ENCODE measurements at places on chromosomes 3 and 15. TPM values are rescaled to one million over a fixed set of nuclear protein-coding genes. Genes with fewer than 3 reads are reported as not detected.

GRCh38 chr15:81562986-81563385, 189.0 kb upstream of the TMC3 start:
- no peak overlapping the region for H3K4me3 ChIP-seq
- no peaks in the 10 kb centered on the region for H3K4me1 ChIP-seq
- H3K27me3 ChIP-seq, result no peaks in the 10 kb centered on the region
- no peak for DNase-seq

DNA sequence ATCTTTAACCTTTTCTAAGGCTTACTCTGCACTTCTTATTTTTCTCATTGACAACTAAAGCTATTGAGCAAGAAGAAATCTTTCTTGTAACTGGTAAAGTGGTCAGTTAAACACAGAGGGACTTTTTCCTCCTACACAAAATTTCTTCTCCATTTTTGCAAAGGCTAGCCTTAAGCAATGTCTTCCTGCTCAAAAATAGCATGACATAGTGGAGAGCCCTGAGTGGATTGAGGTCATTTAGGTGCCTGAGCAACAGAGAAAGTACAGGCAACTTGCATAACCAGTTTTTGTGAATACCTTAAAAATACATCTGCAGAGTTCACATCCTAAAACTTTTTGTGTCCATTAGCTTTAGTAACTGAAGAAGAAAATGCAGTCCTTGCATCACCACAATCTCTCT, 144.7 kb upstream of the TTC14 start:
- H3K4me3 ChIP-seq, result no peak overlapping the region
- no peaks in the 10 kb centered on the region for H3K36me3 ChIP-seq
- no peak for DNase-seq
- H3K27ac ChIP-seq, result no peak overlapping the region

GRCh38 chr3:25834346-25834745, 44.5 kb downstream of the OXSM start:
- no peaks in the 10 kb centered on the region for H3K36me3 ChIP-seq
- no peaks in the 10 kb centered on the region for H3K27me3 ChIP-seq
- no peak overlapping the region for H3K4me3 ChIP-seq
- H3K4me1 ChIP-seq, result no peaks in the 10 kb centered on the region
- no peak for DNase-seq
- H3K27ac ChIP-seq, result no peak overlapping the region

- DNase-seq, result no peak
- no peak overlapping the region for H3K27ac ChIP-seq
- no peaks in the 10 kb centered on the region for H3K27me3 ChIP-seq
- no peaks in the 10 kb centered on the region for H3K4me1 ChIP-seq
- H3K4me3 ChIP-seq, result no peak overlapping the region
Measured at GRCh38 chr15:86197770-86198169, 118.1 kb downstream of the AGBL1 start.

- DNase-seq, result no peak
- peaks cover 5% of the 10 kb centered on the region for H3K27me3 ChIP-seq
- H3K4me1 ChIP-seq, result no peaks in the 10 kb centered on the region
Measured at GRCh38 chr3:127082066-127082465, 99.2 kb downstream of the PLXNA1 start.

DNA sequence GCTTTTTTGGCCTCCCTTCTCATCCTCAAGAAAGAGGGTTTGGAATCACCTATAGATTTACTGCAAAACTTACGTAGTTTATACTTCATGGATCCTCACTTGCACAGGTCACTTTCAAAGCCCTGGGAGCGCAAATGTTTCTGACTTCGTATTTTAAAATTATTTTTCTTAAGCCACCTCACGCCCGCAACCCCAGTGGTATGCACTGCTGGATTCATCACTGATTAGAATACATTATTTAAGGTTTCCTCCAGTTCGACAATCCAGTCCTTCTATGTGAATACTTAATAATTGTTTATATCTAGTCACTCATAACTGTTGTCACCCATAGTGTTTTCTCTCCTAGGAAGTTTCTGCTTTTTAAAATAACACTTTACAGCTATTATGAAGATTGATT, 339.9 kb downstream of the CHL1 start:
- H3K27ac ChIP-seq, result no peak overlapping the region
- no peaks in the 10 kb centered on the region for H3K4me1 ChIP-seq
- no peak for DNase-seq
- H3K27me3 ChIP-seq, result no peaks in the 10 kb centered on the region

DNA sequence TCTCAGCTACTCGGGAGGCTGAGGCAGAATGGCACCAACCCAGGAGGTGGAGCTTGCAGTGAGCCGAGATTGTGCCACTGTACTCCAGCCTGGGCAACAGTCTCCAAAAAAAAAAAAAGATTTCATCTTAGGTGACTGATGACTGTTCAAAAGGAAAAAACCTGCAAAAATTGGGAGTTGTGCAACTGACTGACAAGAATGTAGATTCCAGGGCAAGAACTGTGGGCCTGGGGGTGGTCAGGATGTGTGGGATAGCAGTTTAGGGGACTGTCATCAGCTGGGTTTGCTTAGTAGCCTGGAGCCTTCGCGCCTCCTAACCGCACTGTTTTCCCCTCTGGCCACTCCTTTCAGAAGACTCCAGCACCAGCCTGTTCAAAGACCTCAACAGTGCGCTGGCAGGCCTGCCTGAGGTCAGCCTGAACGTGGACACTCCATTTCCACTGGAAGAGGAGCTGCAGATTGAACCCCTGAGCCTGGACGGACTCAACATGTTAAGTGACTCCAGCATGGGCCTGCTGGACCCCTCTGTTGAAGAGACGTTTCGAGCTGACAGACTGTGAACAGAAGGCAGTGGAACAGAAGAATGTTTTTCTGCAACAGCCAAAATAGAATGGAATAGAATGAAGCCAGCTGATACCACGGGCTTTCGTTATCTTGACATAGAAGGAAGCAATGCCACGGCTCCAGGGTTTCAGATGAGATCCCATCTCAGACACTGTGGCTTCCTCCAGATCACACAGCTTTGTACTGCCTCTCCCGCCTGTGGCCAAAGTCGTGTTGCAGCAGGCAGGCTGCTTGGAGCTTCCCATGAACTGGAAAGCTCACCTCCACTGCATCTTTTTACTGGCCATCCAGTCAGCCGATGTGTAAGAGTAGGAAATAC, 75.3 kb upstream of the BLM start:
- H3K4me1 ChIP-seq, result peaks cover 2% of the 10 kb centered on the region
- H3K36me3 ChIP-seq, result peaks cover 2% of the 10 kb centered on the region
- no peak overlapping the region for H3K4me3 ChIP-seq
- no peak overlapping the region for H3K27ac ChIP-seq
- H3K27me3 ChIP-seq, result no peaks in the 10 kb centered on the region
- DNase-seq, result no peak

DNA sequence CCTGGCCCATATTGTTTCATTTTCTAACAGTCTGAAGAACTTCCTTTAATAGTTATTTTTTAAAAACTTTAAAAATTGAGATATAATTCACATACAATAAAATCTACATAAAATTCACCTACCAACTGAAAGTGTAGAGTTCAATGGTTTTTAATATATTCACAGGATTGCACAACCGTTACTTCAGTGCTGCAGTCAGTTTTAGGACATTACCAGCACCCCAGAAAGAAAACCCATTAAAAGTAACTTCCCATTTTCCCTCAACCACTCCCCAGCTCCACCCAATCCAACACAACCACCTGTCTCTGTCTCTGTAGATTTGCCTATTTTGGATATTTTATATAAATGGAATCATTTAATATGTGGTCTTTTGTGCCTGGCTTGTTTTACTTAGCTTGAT, 29.6 kb downstream of the MGA start:
- peaks cover 2% of the 10 kb centered on the region for H3K36me3 ChIP-seq
- no peak for DNase-seq
- no peak overlapping the region for H3K4me3 ChIP-seq
- H3K27me3 ChIP-seq, result no peaks in the 10 kb centered on the region
- no peak overlapping the region for H3K27ac ChIP-seq

GRCh38 chr3:10743366-10744097, 72.5 kb upstream of the SLC6A11 start:
- H3K4me3 ChIP-seq, result no peak overlapping the region
- H3K36me3 ChIP-seq, result no peaks in the 10 kb centered on the region
- no peaks in the 10 kb centered on the region for H3K4me1 ChIP-seq
- no peaks in the 10 kb centered on the region for H3K27me3 ChIP-seq
- no peak for DNase-seq

DNA sequence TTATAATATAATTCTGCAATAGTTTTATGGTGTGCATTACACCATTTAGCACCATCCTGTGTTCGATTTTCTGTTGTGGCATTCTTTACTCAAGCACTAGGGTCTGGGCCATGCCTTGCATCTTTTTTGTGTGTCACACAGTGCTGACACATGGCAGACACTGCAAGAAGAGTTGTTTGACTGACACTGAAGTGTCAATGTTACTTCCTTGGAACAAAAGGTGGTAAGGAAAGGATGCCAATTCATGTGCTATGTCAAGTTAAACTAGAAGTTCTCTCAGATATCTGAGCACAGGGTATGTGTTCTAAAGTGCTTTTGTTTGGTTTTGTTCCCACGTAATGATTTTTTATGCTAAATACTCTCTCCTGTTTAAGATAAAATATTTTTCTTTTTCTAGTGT, 102.5 kb upstream of the UNC13C start:
- H3K4me1 ChIP-seq, result no peaks in the 10 kb centered on the region
- no peak overlapping the region for H3K27ac ChIP-seq
- no peak overlapping the region for H3K4me3 ChIP-seq
- no peak for DNase-seq
- no peaks in the 10 kb centered on the region for H3K27me3 ChIP-seq
- H3K36me3 ChIP-seq, result no peaks in the 10 kb centered on the region

- no peaks in the 10 kb centered on the region for H3K36me3 ChIP-seq
- DNase-seq, result no peak
- H3K4me1 ChIP-seq, result no peaks in the 10 kb centered on the region
Measured at GRCh38 chr3:108998436-108998835, 44.8 kb upstream of the GUCA1C start.

DNA sequence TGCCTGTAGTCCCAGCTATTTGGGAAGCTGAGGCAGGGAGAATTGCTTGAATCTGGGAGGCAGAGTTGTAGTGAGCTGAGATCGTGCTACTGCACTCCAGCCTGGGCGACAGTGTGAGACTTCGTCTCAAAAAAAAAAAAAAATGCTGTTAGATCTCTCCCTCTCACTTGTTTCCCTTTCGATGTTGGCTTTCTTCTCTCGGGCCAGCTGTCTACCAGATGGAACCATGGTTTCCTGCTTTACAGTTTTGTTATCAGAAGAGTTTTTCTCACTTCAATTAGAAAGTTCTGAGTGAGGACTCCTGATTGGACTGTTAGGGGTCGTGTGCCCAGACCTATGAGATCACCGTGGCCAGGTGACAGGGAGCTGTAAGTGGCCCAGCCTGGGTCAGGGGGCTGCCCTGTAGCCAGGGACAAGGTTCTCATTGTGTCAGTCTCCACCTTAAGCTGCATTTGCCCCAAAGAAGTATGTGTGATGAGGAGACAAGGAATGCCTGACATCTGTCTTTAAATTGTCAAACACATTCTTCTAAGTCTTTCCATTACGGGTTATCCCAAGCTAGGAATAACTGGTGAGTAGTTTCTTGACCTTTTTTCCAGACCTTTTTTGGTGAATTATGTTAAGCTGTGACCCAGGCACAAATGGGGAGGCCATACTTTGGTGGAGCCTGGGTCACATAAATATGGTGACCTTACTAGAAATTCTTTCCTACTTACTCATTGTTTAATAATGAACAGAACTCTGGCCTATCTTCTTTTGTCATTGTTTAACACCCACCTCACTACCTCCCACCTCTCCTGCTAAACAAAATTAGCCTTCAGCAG, 25.2 kb downstream of the SNAPC5 start:
- DNase-seq, result no peak
- H3K4me3 ChIP-seq, result no peak overlapping the region
- H3K27ac ChIP-seq, result no peak overlapping the region
- no peaks in the 10 kb centered on the region for H3K36me3 ChIP-seq

- H3K27ac ChIP-seq, result no peak overlapping the region
- H3K27me3 ChIP-seq, result no peaks in the 10 kb centered on the region
- no peaks in the 10 kb centered on the region for H3K36me3 ChIP-seq
- no peak overlapping the region for H3K4me3 ChIP-seq
Measured at GRCh38 chr15:63010920-63011693, 31.4 kb upstream of the TPM1 start.

GRCh38 chr3:132925256-132925930, 112.8 kb upstream of the TMEM108 start:
- H3K36me3 ChIP-seq, result no peaks in the 10 kb centered on the region
- no peak overlapping the region for H3K4me3 ChIP-seq
- DNase-seq, result no peak
- H3K27me3 ChIP-seq, result no peaks in the 10 kb centered on the region
- no peaks in the 10 kb centered on the region for H3K4me1 ChIP-seq

GRCh38 chr15:94467034-94467433, 235.7 kb downstream of the MCTP2 start:
- no peaks in the 10 kb centered on the region for H3K4me1 ChIP-seq
- peak; percentile 21 for DNase-seq
- H3K27me3 ChIP-seq, result no peaks in the 10 kb centered on the region
- H3K36me3 ChIP-seq, result peaks cover 2% of the 10 kb centered on the region

- H3K27ac ChIP-seq, result no peak overlapping the region
- no peaks in the 10 kb centered on the region for H3K36me3 ChIP-seq
- H3K27me3 ChIP-seq, result no peaks in the 10 kb centered on the region
- no peaks in the 10 kb centered on the region for H3K4me1 ChIP-seq
- H3K4me3 ChIP-seq, result no peak overlapping the region
Measured at GRCh38 chr3:72227486-72228070, 442.6 kb upstream of the PROK2 start.

GRCh38 chr3:33642806-33643205, 75.2 kb downstream of the CLASP2 start:
- no peaks in the 10 kb centered on the region for H3K4me1 ChIP-seq
- H3K27me3 ChIP-seq, result no peaks in the 10 kb centered on the region
- H3K27ac ChIP-seq, result no peak overlapping the region
- H3K36me3 ChIP-seq, result peaks cover 9% of the 10 kb centered on the region
- H3K4me3 ChIP-seq, result no peak overlapping the region

GRCh38 chr3:95228416-95228815, 1165.6 kb downstream of the NSUN3 start:
- no peaks in the 10 kb centered on the region for H3K4me1 ChIP-seq
- no peak for DNase-seq
- H3K4me3 ChIP-seq, result no peak overlapping the region
- H3K27me3 ChIP-seq, result no peaks in the 10 kb centered on the region

GRCh38 chr3:196454935-196455334, 22.7 kb upstream of the UBXN7 start:
- H3K27me3 ChIP-seq, result no peaks in the 10 kb centered on the region
- no peak for DNase-seq
- H3K27ac ChIP-seq, result no peak overlapping the region
- H3K4me3 ChIP-seq, result no peak overlapping the region
- H3K4me1 ChIP-seq, result no peaks in the 10 kb centered on the region

Gene ILDR1
- 0.22 TPM for polyA plus RNA-seq

Gene RARB
- polyA plus RNA-seq, result 0.45 TPM

Gene TM4SF18
- 5.3 TPM for polyA plus RNA-seq

Gene CCDC13
- polyA plus RNA-seq, result 2.7 TPM

Gene CALML4
- 127 TPM for polyA plus RNA-seq

Gene HYAL1
- 4.5 TPM for polyA plus RNA-seq
